ENCODE measurements at places on chromosomes 7 and 10.

- DNase-seq = no peak
These were observed 25.4 kb downstream of the PTF1A start for GRCh38 chr10:23217471-23217870.

DNA sequence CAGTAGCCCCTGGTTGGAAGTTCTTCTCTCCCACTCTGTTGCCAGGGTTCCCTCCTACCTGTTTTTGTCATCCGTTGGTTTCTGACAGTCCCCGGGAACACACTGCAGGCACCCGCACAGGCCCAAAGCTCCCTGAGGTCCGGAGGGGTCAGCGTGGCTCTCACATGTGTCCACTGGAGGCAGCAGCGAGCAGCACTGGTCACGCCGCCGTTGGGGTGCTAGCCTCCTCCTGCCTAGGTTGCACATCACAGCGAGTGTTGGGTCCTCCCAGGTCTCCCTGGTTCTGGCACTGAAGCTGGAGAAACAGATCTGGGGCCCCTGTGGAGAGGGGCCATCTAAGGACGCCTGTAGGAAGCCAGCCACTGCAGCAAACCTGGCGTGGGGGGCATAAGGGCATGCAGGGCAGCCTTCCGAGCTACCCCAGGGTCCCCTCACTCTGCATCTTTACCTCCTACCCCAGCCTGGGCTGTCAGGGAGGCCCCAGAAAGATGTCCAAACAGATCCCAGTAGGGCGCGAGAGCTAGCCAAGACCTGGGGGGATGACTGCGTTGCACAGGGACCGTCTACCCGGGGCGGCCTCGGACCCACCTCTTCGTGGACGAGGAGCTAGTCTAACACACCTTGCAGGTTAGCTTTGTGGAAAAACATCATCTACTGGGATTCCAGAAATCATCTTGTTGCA lies 28.9 kb downstream of the LRRC27 start:
- DNase-seq = no peak

GRCh38 chr7:51593628-51594027 lies 277.0 kb upstream of the COBL start:
- DNase-seq = no peak

GRCh38 chr10:26022831-26023230 lies 88.8 kb downstream of the MYO3A start:
- no peak for DNase-seq

GRCh38 chr10:78209970-78210369 lies 176.3 kb downstream of the RPS24 start:
- no peak for DNase-seq

GRCh38 chr7:112262855-112263487 lies 56.5 kb downstream of the ZNF277 start:
- no peak for DNase-seq
